ENCODE measurements at places on chromosomes 5 and 9.

DNA sequence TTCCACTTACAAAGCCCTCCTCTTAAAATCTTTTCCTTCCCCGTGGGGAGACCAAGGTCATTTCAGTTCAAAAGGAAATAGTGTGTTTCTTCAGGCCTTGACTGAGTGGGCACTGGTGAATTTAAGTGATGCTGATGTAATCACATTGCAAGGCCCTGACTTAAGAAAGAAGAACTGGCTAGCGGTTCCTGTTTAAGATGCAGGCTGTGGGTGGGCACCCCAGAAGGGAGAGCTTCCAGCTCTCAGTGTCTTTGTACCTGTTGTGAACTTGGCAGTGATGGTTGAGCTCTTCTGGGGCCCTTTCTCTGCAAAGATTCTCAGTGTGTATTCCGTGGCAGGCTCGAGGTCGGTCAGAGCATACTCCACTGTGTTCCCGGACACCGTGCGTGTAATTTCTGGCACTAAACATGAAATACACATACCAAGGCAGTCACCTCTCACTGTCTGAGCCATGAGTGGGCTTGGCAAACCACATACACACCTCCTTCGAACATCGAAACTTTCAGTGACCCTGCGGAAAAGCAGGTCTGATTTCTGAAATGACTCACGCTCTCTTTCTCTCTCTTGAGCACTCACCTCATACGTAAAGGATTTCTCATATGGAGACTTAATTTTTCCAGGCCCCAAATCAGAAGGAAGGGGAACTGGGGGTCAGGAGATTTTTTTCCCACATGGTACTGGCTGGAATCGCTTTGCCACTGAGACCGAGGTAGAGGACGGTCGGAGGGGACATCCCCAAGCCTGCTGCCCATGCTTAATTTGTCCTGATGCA, 81.9 kb downstream of the TNC start:
- DNase-seq: no peak

GRCh38 chr9:81915801-81916505, 12.3 kb upstream of the SPATA31D4 start:
- DNase-seq: no peak

DNA sequence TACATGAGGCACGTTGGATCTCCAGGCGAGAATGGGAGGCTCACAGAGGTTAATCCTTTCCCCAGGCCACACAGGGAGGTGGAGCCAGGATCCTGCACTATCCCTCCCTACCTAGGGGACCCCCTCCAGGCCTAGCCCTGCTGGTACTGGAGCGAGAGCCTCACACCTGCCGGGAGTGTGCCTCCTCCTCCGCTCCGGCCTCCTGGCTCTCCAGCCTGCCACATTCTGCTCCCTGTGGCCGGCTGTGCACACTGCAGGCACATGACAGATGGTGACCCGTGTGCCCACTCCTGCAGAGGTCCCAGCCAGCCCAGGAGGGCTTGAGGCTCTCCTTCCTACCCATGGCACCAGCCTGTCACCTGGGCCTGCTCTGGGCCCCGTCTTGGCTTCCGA, 93.4 kb downstream of the RXRA start:
- DNase-seq: peak; percentile 96

DNA sequence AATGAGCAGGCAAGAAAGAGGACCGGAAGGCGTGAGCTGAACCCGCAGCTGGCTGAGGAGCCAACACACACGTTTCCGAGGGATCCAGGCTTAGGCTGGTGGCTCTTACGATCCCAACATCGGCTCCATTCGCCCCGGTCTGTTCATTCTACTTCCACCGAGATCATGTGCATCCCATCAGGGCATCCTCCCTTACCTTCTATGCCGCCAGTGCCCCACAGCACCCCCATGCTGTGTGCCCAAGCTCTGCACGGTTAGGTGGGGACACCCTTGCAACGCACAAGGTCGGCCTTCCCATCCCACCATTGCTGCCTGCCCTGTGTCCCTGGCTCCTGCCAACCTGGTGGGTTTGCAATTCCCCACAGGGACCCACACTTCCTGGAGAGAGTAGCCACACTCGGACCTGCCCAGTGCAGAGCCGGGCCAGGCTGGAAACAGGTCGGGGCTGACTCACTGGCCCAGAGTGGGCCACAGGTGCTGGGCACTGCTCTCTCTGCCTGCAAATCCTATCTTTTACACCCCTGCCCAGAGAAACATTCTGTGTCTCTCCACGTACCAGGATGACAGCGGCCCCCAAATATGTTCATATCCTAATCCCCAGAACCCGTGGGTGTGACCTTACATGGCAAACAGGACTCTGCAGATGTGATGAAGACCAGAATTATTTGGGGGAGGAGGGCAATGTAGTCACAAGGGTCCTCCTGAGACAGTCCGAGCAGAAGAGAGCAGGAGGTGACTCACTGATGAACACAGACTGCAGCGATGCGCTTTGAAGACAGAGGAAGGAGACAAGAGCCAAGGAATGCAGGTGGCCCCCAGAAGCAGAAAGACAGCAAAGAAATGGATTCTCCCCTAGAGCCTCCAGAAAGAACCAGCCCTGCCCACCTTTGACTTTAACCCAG, 182.2 kb downstream of the AUH start:
- DNase-seq: no peak

GRCh38 chr9:118651511-118651910, 717.7 kb downstream of the BRINP1 start:
- no peak for DNase-seq
